Brain microvascular endothelial cell (primary cell): ENCODE measurements at places on chromosomes 7 and 10.

- no peak for DNase-seq
Observed at GRCh38 chr7:30698481-30698880, 16.2 kb upstream of the CRHR2 start.

DNA sequence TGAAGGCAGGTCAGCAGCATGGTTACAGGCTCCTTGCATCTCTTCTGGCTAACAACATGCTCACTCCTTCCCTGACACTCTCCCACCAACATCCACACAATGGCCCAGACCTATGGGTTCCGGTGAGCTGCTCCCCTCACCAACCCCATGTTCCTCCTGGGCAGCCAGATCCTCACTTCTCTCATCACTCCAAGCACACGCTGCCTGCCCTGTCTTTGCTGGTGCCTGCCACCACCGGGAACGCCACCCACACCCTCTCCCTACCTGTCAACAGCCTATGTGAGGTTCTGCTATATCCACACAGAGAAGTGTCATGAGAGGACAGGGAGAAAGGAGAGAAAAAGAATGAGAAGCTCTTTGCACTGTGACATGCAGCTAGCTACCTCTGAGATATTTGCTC is 14.6 kb downstream of the PARP12 start:
- DNase-seq = no peak

GRCh38 chr7:24754906-24755506 is 2.3 kb downstream of the GSDME start:
- no peak for DNase-seq

GRCh38 chr7:32298408-32299132 is 191.6 kb downstream of the LSM5 start:
- no peak for DNase-seq

DNA sequence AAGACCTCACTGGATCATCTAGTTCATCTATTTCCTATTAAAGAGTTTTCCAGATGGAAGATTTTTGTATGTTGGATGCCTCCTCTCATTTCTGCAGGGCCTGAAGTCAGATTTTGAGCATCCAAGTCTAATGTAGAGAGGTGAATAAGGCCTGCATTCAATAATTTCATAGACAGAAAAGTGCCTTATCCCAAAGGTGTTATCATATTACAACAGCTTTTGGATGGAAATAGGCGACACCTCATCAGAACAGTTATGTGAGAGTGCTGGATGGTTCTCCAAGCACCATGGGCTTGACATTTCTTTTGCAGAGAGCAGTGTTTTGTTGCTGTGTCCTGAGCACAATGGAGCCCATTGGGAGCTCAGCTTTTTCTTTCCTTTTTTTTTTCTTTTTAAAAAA is 162.4 kb upstream of the MEOX2 start:
- DNase-seq = no peak

DNA sequence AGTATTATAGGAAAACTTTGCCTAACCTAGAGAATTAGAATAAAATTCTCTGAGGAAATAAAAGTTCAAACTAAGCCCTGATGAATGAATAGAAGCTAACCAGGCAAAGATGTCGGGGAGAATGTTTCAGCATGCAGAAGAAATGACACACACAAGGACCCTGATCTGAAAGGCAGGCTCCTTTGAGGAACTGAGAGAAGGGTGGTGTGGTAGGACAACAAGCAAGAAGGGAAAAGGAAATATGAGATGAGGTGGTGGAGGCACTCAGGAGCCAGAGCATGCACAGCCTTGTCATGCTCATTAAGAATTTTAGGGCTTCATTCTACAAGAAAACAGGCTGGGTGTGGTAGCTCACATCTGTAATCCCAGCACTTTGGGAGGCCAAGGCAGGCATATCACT is 90.6 kb downstream of the ARHGAP12 start:
- no peak for DNase-seq

DNA sequence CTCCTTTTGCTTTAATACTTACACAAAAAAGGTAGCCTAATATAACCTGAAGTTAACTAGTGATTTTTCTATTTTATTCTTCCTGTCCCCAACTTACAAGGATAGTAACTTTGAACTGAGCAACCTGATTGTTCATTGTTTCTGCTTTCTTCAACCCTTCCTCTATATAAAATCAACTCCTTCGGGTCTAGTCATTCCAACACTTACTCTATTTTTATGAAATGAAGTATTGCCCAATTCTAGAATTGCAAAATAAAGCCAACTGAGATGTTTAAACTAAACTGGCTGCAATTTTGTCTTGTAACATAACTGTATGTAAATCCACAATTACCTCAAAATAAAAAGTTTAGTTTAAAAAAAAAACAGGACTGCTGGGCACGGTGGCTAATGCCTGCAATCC is 20.3 kb upstream of the DNA2 start:
- DNase-seq = no peak

DNA sequence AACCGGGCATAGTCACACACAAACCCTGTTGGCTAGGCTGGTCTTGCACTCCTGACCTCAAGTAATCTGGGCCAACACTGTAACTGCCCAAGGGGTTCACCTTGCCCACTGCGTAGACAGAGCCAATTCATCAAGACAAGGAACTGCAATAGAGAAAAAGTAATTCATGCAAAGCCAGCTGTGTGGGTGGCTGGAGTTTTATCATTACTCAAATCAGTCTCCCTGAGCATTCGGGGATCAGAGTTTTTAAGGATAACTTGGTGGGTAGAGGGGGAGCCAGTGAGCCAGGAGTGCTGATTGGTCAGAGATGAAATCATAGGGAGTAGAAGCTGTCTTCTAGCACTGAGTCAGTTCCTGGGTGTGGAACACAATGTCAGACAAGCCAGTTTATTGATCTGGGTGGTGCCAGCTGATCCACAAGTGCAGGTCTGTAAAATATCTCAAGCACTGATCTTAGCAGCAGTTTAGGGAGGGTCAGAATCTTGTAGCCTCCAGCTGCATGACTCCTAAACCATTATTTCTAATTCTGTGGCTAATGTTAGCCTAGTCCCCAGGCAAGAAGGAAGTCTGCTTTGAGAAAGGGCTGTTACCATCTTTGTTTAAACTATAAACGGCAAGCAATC is 15.6 kb upstream of the FXYD4 start:
- DNase-seq = peak; percentile 39

DNA sequence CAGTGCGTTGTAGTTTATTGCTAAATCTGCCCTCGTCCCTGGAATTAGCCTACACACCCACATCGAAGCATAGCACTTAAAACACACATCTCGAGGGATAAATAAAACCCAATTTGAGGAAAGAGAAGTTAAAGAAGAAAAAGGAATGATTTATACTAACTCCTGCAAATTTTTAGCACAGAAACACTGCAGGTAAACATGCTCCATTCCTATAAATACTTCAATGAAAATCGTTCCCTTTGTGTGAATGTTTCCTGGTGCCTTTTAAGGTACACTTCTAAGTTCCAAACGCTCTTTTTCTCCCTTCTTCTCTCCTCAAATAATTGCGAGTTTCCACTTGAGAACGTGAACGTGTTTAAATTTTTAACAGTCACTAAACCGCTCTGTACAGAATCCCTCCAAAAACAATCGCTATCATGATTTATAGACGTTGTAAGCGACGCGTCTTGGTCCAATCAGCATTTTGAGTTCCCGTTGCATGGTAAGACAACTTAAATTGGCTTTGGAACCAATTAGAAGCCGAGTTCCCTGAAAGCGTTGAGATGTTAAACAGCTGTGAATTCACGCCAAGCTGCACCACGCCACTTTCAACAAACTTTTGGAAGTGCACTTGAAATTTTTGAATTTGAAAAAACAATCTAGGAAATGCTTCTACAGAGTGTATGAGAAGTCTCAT is 12.5 kb upstream of the EBLN1 start:
- DNase-seq = peak; percentile 51

DNA sequence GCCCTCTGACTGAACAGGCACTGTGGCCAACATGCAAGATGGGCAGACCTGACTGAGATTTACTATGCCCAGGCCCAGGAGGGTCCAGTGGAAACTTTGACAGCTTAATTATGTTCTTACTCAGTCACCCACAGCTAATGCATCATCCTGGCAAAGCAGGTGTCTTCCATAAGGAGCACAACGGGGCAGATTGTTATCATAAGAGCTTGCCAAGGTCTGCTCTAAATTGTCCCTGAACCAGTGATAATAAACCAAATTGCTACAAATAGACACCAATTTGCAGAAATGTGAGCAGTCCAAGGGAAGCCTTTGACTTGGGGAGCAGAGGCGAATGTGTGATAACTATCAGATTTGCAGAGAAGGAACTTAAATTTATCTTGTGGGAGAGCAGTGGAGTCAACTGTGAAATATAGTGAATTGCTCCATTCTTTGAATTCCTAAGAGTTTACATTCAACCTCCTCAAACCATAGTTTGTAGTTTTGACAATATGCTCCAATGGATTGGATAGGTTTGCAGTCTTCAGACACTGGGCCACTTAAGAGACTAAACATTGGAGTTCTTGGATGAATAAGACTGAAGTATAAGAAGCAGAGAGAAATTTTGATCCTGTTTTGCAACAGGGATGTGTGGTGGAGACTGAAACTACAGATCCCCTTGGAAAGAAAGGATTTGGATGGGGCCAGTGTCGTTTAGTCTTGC is 494.7 kb downstream of the CCSER2 start:
- DNase-seq = no peak

DNA sequence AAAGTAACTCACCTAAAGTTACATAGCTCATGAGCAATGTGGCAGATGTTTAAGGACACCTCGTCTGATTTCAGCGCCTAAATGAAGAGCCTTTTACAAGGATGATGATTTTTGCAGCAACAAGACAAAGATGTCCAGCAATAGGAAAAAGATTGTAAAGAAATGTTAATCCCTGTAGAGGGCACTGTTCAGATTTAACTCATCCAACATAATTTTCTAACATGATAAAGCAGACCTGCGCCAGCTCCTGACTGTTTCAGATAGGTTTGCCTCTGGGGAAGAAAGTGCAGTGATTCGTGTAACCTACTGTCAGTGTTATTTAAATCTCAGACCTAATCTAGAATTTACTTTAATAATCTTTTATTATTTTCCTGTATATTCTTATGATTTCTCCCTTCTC is 595.2 kb downstream of the AUTS2 start:
- DNase-seq = no peak
